ENCODE measurements at places on chromosomes 3 and 15.

GRCh38 chr3:11212784-11213183, 58.5 kb downstream of the HRH1 start:
- H3K4me1 ChIP-seq = no peaks in the 10 kb centered on the region
- H3K36me3 ChIP-seq = peaks cover 2% of the 10 kb centered on the region
- H3K27ac ChIP-seq = no peak overlapping the region
- peaks cover 75% of the 10 kb centered on the region for H3K27me3 ChIP-seq

DNA sequence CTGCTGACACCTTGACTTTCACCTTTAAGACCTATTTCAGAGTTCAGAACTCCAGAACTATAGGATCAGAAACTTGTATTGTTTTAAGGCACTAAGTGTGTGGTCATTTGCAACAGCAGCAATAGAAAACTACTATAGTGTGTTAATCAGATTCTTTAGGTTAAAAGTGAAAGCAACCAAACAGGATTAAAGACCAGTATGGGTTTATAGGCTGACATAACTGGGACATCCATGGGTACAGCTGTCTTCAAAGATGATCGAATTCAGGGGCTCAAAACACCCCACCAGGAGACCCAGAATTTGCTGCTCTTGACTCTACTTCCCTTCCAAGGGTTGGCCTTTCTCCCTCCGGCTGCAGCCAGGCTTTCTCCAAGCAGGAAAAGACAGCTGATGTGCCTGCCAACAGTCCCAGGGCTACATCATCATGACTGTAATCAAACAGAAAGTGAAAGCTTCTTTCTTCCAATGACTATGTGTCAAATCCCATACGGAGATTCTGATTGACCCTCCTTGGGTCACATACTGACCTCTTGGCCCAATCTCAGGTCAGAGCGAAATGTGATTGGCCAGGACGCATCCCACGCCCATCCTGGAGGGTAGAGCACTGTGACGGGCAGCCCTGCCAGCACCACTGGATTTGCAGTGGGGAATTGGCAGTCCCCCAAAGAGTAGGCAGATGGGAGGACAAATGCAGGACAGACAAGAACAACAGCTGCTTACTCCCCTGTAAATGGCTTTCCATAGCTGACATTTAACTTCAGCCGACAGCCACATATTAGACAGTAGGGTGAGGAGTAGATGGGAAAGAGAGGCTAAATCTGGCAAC, 51.4 kb upstream of the RNF7 start:
- peaks cover 19% of the 10 kb centered on the region for H3K4me1 ChIP-seq
- H3K27me3 ChIP-seq = no peaks in the 10 kb centered on the region
- DNase-seq = peak; percentile 5
- H3K27ac ChIP-seq = peak overlapping the region; percentile 94
- H3K36me3 ChIP-seq = no peaks in the 10 kb centered on the region

DNA sequence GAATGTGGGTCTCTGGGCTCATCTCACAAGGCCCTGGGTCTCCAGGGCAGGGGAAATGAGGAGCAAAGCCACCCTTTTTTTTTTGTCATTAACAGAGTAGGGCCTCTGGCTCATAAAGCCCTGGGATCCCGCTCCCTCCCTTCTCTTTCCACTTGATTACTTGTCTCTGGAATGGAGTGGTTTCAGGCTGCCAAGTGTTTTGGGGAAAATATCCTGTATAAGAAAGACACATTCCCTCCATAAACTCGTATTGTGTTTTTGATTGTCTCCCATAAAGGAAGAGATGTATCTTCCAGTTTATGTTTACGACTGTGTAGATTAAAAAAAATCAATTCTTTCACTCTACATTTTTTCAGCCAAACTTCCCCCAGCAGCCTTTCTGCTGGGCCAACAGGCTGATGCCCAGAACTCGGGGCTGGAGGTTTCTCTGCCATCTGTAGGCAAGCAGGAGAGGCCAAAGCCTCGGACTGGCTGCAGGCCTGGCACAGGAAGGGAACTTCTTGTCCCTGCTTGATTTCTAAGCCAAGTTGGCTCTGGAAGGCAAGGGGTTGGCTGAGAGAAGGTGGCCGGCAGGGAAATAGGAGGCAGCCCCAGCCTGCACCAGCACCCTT, 49.4 kb upstream of the INSYN1 start:
- no peak for DNase-seq
- H3K27ac ChIP-seq = no peak overlapping the region
- no peak overlapping the region for H3K4me3 ChIP-seq
- peaks cover 27% of the 10 kb centered on the region for H3K27me3 ChIP-seq

- no peak overlapping the region for H3K4me3 ChIP-seq
- no peak for DNase-seq
- H3K4me1 ChIP-seq = no peaks in the 10 kb centered on the region
- H3K36me3 ChIP-seq = no peaks in the 10 kb centered on the region
- peaks cover 13% of the 10 kb centered on the region for H3K27me3 ChIP-seq
- no peak overlapping the region for H3K27ac ChIP-seq
These were observed 304.1 kb downstream of the SATB1 start for GRCh38 chr3:18121020-18121419.

DNA sequence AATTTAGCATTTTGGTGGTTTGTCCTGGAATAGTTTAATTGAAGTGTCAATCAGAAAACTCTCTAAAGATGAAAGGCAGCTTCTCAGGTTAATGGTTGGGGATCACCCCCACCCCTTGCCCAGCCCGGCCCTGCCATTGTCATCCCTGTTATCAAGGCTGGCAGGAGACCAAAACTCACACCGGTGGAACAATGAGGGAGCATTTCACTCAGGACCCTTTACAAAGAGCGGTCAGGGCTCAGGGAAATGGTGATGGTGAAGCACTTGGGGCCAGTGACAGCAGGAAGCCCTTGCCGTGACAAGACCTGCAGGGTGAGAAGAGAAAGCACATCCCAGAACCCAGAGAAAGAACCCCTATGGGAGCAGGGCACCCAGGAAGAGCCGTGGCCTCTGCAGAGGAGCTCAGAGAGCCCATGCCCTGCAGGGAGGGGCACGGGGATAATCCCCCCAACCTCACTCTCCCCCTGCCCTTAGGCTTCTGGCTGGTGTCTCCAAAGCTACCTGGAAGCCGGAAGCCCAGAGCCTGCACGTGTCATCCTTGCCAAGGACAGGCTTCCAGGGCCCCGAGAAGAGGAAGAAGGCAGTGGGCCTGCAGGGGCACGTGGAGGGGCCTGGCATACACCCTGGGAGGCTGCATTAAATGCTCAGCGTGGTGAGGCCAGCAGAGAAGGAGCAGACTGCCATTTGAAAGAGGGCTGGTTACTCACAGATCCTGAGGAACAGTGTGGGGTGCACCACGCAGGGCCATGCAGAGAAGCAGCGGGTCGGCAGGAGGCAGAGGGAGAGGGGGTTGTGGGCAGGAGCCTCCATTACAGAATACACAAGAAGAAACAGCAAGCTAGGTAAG, 80.6 kb upstream of the PRR20G start:
- H3K27me3 ChIP-seq = peaks cover 73% of the 10 kb centered on the region
- no peak overlapping the region for H3K4me3 ChIP-seq
- H3K4me1 ChIP-seq = no peaks in the 10 kb centered on the region
- no peak for DNase-seq
- H3K27ac ChIP-seq = no peak overlapping the region
- H3K36me3 ChIP-seq = no peaks in the 10 kb centered on the region

GRCh38 chr3:155870133-155870944, at the start of gene GMPS:
Gene GMPS, plus strand, starts transcription at chr3:155870650. Its CDS starts 221 bp downstream, at chr3:155870871.
- H3K36me3 ChIP-seq = no peaks in the 10 kb centered on the region
- H3K27me3 ChIP-seq = no peaks in the 10 kb centered on the region
- peak within 1 kb of the TSS; percentile 94 for H3K27ac ChIP-seq
- DNase-seq = peak; percentile 95

DNA sequence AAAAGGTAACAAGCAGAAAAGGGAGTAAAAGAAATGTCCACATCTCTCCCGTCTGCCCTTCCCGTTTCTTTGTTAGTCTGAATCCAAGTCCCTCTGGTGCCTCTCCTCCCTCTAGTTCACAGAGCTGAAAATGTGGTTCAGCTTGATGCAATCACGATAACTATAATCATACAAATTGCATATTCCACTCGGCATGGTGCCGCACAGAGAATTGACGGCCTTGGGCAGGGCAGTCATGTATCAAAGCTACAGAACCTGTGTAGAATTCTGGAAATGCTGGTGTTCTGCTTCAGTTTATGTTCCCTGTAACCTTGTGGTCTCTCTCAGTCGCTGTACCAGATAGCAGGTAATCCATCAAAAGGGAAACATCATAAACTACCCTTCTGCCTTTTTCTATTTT, 562.9 kb upstream of the CBLB start:
- H3K36me3 ChIP-seq = no peaks in the 10 kb centered on the region
- peaks cover 4% of the 10 kb centered on the region for H3K4me1 ChIP-seq
- no peak overlapping the region for H3K4me3 ChIP-seq
- no peaks in the 10 kb centered on the region for H3K27me3 ChIP-seq

DNA sequence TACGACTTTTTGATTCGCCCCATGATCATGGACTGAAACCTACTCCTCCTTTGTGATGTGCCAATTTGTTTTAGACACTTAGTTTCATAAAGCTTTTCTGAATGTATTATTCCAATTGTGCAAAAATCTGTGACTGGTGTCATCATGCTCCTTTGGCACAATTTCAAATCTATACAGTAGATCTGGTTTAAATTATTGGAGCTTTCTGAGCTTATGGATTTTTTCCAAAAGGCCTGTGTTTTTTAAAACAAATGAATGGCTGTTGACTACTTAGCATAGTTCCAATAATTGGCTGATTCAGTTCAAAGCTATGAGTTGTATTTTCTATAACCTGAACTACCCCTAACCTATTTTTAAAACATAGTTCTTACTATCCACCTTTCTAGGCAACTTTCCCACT, 282.7 kb downstream of the CNTN3 start:
- H3K27me3 ChIP-seq = no peaks in the 10 kb centered on the region
- no peak overlapping the region for H3K27ac ChIP-seq
- H3K4me1 ChIP-seq = no peaks in the 10 kb centered on the region
- H3K4me3 ChIP-seq = no peak overlapping the region

DNA sequence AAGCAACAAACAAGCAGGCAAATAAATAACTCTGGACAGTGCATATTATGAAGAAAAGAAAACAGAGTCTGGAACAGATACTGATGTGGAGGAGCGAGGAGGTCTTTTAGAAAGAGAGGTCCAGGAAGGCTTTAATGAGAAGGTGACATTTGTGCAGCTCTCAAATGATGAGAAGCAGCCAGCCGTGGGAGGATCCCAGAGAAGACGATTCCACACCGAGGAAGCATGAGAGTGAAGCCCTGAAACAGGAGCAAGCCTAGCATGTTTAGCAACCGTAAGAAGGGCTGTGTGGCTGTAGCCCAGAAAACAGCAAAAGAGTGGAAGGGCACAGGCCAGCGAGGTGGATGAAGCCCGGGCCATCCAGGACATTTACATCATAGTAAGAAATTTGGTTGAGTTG, 93.1 kb downstream of the RAD18 start:
- no peak overlapping the region for H3K27ac ChIP-seq
- H3K4me3 ChIP-seq = no peak overlapping the region
- no peaks in the 10 kb centered on the region for H3K36me3 ChIP-seq
- H3K27me3 ChIP-seq = no peaks in the 10 kb centered on the region

DNA sequence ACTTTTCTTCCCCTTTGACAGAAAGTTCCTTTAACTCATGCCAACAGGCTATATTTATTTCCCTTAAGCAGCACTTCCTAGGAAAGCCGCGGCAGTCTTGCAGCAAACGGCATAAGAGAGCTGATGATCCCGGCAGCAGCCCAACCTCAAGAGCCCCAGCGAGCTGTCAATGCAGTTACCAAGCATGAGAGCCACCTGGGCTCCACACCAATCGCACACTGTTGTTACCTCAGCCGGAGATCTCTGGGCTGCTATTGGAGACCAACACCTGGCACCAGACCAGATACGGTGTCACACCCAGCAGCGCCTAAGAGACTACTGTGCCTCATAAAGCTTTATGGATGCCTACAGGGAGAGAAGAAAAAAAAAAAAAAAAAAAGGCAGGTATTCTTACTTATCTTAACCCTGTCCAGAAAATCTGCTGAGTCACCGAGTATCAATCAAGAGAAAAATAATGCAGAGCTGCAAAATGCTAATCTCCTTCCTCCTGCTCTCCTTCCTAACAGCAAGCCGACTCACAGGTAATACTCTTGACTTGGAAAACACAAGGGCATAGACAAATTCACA, 11.7 kb downstream of the ABCC5 start:
- H3K36me3 ChIP-seq = peaks cover 10% of the 10 kb centered on the region
- H3K27me3 ChIP-seq = no peaks in the 10 kb centered on the region
- no peak for DNase-seq
- H3K4me1 ChIP-seq = no peaks in the 10 kb centered on the region
- peak overlapping the region; percentile 80 for H3K27ac ChIP-seq
